COLO829 (cell line): ENCODE measurements at places on chromosomes 5 and 9.

- no peak for DNase-seq
Observed at GRCh38 chr5:144089401-144090021, 80.9 kb downstream of the YIPF5 start.

DNA sequence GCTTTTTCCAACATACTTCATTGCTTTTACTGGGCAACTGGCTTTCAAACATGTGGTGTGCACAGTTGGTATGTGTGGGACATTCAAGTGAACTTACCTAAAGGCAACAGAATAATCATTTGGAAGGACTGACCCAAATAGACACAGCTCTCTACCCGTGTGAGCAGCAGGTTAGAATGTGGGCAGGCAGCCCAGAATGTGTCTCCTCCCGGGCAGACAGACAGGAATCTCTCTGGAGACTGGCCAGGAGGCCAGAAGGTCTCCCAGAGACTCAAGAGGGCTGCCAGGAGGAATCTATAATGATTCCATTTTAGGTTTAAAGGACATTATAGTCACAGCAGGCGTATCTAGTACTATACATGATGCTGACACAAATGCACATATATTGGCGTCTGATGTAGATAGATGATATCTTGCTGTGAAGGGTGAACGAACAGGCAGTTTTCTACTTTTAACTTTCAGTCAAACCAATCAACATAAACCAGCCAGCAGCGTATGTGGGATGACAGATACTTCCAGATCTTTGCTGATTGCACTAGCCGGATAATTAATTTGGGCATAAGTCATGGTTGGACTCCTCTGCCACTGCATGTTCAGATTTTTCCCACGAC is 297.4 kb upstream of the ZNF608 start:
- peak; percentile 26 for DNase-seq

- no peak for DNase-seq
Observed at GRCh38 chr5:149265068-149265465, 6.6 kb upstream of the AFAP1L1 start.

DNA sequence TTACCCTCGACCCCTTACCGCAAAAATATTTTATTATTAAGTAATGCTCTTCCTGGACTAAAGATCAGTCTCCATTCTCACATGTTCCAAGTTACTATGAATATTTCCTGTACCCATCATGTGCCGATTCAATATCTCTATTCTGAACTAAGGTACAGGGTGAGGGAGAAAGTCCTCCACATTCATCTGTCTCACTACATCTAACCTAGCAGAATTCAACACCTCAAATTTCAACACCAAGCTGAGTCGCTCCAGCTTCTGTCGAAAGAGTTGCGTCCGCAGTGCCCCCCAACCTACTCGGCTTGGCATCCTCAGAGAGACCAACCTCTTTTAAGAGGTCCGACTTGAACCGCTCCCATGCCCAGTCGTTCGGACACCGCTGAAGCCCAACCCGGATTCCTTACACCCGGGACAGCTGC is 1.0 kb downstream of the CERT1 start:
- DNase-seq: no peak

DNA sequence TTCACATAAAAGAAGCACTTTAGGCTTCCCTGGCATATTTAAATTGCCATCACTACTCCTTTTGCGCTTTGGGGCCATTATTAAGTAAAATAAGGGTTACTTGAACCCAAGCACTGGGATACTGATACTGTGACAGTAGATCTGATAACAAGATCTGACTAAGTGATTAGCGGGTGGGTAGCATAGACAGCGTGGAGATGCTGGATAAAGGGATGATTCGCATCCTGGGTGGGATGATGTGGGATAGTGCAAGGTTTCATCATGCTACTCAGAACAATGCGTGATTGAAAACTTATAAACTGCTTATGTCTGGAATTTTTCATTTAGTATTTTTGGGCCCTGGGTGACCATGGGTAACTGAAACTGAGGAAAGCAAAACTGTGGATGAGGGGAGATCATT is 75.1 kb downstream of the PTTG1 start:
- no peak for DNase-seq

DNA sequence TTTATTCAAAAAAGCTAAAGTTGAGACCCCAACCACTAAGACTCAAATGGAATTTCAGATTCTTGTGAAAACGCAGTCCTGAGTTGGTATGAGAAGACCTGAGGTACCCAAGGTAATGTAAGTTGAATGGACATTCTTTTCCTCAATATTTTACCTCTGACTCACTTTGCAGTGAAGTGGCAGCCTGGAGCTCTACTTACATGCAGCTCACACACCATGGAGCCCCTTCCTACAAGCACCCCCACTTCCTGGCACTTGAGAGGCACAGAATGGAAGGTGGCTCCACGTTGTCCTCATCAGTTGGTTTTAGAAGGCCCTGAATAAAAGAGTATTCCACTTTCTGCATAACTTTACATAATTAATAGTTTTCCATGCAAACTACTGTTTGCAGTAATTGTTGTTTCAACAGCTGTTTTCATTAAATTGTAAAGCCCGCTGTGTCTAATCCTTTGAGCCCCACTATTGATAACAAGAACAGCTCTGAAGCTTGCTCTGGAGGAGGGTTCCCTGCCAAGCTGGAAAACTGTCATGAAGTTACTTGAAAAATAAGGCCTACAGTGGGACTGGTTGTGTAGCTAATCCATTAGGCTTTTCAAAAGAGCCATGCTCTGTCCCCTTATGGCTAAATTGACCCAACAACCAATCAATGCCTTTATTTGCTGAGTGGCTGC is 102.2 kb upstream of the SPATA31D4 start:
- DNase-seq: no peak

GRCh38 chr9:88751781-88752180 is 216.8 kb downstream of the NXNL2 start:
- DNase-seq: no peak

GRCh38 chr5:71734141-71734540 is 15.1 kb downstream of the CARTPT start:
- DNase-seq: no peak

DNA sequence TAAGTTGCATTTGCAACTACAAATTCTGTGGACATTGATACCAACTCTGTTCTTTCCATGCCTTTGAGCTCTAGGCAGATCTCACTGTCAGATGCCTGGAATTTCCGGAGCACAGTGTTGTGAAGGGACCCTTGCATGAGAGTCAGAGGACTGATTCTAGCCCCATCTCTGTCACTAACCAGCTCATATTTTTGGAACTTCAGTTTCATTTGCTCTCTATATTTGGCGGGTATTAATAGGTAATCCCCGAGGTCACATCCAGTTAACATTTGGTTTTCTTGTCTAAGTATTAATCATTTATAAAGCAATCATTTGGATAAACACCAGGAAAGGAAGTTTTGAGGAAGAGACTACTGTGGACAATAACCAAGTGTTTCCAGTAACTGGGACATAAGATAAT is 115.7 kb downstream of the MAN2A1 start:
- no peak for DNase-seq

- DNase-seq: no peak
Observed at GRCh38 chr5:10521466-10522223, 42.2 kb upstream of the ANKRD33B start.

DNA sequence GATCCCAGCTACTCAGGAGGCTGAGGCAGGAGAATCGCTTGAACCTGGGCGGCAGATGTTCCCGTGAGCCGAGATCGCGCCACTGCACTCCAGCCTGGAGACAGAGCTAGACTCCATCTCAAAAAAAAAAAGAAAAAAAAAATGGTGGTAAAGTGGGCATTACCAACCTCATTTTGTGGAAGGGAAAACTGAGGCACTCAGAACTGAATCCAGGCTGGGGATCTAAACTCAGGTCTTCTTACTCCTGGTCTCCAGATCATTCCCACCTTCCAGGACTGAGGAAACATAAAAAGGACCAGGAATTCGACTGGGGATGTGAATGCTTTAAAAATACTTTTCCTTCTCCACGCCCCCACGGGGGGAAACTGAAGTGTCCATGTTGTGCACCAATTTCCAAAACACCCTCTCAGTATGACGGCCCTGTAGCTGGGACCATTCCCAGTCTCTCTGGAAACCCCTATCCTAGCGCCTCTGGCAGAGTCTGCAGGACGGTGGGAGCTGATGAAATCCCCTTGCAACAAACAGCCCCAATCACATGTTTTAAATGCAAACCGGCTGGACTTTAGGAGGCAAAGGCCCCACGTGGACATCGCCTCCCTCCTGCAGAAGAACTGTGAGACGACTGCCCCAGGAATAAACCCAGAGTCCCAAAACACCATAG is 8.9 kb upstream of the AKNA start:
- no peak for DNase-seq

DNA sequence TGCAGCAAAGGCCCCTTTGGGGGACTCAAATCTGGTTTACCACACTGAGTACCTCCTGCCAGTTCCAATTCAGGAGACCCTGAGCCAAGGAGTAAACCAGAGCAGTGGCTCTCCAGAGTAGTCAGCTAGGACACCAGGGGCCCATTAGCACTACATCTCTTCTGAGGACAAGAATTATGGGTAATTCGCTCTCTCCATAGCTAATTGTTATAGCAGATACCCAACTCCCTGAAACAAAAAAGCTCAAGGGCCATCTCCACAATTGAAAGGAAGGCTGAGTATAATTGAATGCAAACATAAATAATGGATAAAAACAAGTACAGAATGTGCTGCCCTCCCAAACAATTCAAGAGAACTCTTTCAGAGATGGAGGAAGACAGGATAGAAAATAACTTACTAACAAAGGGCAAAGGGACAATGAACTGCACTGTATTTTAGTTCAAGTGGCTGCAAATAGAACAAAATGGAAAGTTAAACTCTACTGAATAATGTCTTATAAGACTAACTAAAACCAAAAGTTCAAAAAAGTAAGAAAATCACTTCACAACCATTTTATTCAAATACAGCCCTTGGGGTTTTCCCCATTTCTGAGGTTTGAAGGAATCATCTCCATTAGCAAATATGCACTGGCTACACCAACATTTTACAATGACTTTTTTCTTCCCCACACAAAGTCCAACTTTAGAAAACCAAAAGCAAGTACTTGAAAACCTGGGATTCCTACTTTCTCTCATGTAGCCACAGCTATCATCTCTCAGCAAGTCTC is 118.8 kb downstream of the SIL1 start:
- DNase-seq: no peak

- DNase-seq: no peak
Observed at GRCh38 chr5:29800752-29801151, 1392.7 kb upstream of the CDH6 start.

- DNase-seq: no peak
Observed at GRCh38 chr5:141722266-141722665, 40.2 kb upstream of the ARAP3 start.

GRCh38 chr5:90421136-90421535 is 11.6 kb upstream of the CETN3 start:
- no peak for DNase-seq

- no peak for DNase-seq
Observed at GRCh38 chr9:21450733-21451394, 10.6 kb downstream of the IFNA1 start.

DNA sequence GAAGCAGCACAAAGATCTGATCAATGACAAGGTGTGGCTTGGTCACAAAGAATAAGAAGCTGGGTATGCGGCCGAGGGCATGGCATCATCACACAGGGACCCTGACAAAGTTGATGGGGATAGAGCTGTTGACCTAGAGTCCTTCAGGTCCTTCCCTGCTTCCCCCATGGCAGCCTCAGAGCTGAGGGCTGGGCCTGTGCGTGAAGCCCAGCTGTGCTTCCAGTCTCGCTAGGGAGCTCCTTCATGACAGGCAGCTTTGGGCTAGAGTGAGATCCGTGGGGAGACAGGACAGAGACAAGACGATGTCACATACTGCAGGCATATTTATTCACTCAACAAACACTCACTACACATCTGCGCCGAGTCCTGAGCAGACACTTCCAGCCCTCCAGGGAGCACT is 56.4 kb upstream of the NEURL1B start:
- no peak for DNase-seq

- DNase-seq: peak; percentile 66
Observed at GRCh38 chr5:89036704-89037489, 153.9 kb upstream of the MEF2C start.

GRCh38 chr9:134912126-134912840 is 5.4 kb downstream of the FCN1 start:
- no peak for DNase-seq

GRCh38 chr9:28774433-28775235 is 1201.4 kb upstream of the C9orf72 start:
- peak; percentile 13 for DNase-seq

DNA sequence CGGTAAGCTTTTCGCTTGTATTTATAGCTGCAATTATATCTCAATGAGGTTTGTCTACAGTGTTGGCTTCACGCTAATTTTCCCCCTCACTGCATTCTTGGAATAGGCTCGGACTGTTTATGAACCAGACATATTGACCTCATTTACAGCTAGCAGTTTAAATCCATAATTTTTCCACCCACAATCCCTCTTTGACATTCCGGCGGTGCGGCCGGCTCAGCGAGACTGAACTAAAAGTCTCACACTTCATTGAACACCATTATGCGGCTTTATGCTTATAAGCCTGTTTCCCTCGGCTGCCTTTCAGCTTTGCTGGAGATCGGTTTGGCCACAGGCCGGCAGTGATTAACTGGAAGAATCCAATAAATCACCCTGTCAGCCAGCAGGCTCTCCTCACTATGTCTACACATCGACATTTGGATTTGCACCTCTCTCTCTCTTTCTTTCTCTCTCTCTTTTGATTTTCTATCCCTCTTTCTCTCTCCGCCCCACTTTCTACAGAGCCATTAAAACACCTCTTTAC is 315.0 kb upstream of the TLE4 start:
- no peak for DNase-seq

- DNase-seq: no peak
Observed at GRCh38 chr5:36724467-36725332, 118.3 kb downstream of the SLC1A3 start.

DNA sequence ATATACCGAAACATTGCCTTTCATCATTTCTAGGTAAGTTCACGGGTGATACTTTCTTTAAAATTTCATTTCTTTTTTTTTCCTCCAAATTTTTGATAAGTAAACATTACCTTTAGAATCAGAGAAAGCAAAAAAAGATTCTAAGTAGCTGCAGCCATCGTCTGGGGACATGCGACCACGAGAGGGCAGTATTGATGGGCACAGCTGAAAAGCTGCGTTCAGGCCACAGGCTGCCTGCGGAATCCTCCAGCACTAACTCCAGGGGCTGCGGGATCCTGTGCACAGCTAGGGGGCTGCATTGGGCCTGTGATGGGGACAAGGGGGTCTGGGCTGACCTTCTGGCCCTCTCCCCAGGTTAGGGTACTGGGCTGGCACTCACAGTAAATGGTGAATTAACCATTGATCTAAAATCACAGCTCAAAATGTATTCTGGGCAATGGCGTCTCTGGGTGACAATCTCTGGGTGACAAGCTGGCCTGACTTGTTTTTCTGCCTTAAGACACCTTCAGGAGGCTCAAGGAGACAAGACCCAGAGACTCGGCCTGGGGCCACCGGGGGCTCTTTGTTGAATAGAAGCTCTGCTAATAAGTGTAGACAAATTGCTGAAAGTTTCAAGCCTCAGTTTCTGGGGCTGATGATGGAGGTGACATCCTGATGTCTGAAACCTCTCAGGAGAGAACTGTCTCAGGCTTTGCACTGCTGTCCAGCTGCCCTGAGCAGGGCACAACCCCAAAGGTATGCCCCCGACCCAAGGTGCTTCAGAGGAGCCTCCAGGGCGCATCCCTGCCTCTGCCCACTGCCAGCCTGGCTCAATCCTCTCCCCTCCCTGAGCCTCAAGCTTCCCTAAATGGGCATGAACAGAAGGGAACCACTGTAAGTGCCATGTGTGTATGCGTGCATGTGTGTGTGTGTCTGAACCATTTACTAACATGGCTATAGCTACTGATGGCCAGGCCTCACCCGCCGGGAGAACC is 44.3 kb upstream of the SARDH start:
- peak; percentile 75 for DNase-seq

- DNase-seq: no peak
Observed at GRCh38 chr9:92679413-92680165, 9.7 kb upstream of the IPPK start.
